ENCODE measurements at places on chromosomes 4 and X.

DNA sequence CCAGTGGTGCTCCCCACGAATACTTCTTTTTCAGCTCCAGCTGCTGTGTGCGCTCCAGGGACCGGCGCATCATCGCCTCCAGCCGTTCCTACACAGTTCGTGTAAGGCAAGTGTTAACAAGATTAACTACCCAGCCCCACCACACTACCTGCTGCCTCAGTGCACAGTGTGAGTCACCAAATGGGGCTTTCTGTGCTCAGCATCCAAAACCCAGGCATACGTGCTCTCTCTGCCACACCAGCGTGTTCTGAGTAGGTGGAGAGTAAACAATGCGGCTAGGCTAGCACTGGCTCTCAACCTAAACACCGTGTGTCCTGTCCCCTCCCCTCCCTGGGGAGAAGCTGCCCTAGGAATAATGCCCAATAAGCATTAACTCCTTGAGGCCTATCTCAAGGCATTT is 60.0 kb downstream of the MAP7D2 start:
- DNase-seq: no peak

- no peak for DNase-seq
These were observed 6.0 kb downstream of the RASL11B start for GRCh38 chr4:52868133-52868532.

DNA sequence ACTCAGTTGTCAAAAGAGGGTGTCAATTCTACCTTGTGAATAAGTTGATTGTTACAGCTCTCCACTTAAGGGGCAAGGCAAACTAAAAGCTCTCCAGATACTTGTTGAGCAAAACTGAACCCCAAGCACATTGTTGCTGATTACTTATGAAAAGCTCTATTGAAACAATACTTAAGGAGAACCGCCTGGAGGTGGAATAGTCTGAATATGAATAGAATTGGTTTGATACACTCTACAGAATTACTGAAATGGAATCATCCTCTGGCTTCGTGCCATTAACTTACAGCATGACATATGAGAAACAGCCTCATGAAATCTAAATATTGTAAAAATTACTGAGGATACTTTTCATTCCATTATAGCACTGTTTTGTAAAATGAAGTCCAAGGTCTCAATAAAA is 127.0 kb upstream of the SH3RF1 start:
- DNase-seq: no peak

DNA sequence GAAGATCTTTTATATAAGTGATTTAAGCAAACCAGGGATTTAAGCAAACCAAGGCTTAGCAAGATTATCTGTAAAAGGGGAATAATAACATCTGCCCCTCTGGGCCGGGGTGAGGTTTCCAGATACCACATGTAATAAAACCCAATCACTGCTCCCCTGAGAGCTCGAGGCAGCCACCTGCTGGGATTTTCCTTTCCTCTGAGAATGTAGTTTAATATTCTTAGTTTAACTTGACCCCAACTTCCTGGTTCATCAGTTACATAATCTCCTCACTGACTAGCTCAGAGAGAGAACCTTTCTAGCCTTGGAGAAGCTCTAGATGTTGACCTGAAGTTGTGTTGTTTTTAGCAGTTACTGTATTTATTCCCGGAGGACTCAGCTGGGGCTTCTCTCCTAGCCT is 322.4 kb downstream of the ARHGAP10 start:
- DNase-seq: no peak

DNA sequence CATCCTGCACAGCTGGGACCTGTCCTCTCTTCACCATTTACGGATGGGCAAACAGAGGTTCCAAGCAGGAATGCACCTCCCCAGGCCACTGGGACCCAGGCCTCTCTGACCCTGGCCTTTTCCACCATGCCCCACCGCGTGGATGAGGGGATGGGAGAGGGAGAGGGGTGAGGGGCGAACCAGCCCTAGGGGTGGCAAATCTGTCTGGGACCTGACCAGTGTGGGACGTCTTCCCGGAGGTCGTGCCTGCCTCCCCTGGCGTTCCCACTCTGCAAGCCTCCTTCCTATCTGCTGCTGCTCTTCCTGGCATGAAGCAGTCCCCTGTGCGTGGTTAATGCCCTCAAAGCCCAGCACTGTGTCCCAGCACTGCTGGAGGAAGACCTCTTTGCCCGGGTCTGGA is 35.9 kb downstream of the ABLIM2 start:
- DNase-seq: no peak

DNA sequence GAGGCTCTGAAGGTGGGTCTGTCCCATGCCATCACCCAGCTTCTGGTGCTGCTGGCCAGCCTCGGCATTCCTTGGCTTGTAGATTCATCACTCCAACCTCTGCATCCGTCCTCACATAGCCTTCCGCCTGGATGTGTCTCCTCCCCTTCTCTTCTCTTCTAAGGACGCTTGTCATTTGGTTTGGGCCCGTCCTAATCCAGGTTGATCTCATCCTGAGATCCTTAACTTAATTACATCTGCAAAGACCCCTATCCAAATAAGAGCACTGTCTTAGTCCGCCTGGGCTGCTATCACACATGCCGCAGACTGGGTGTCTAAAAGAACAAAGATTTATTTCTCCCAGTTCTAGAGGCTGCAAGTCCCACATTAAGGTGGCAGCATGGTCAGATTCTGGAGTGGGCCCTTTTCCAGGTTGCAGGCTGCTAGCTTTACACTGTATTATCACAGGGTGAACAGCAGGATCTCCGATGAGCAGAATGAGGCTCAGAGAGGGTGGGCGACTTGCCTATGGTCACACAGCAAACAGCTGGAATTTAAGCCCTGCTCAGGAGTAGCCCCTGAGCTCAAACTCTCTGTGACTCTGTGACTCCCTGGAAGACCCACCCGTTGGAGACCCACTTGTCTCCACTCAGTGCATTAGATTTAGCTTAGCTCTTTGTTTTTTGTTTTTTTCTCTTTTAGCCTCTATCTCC is 113.1 kb downstream of the STK32B start:
- DNase-seq: no peak

DNA sequence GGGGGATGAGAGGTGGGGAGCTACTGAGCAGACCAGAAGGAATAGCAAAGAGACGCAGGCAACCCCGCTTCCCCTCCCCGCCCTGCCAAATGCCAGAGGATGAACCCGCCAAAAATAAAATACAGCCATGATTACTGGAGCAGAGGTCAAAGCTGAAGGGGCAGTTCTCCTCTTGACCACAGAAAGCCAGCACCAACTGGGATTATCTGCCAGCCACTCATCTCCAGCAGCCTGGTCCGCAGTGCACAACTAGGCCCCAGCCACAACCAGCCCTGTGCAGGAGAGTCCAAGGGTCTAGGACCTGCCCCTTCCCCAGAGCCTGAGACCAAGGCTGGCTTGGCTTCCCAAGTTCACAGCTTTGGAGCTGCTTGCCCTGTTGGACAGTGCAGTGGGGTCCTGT is 67.4 kb upstream of the BCOR start:
- no peak for DNase-seq

DNA sequence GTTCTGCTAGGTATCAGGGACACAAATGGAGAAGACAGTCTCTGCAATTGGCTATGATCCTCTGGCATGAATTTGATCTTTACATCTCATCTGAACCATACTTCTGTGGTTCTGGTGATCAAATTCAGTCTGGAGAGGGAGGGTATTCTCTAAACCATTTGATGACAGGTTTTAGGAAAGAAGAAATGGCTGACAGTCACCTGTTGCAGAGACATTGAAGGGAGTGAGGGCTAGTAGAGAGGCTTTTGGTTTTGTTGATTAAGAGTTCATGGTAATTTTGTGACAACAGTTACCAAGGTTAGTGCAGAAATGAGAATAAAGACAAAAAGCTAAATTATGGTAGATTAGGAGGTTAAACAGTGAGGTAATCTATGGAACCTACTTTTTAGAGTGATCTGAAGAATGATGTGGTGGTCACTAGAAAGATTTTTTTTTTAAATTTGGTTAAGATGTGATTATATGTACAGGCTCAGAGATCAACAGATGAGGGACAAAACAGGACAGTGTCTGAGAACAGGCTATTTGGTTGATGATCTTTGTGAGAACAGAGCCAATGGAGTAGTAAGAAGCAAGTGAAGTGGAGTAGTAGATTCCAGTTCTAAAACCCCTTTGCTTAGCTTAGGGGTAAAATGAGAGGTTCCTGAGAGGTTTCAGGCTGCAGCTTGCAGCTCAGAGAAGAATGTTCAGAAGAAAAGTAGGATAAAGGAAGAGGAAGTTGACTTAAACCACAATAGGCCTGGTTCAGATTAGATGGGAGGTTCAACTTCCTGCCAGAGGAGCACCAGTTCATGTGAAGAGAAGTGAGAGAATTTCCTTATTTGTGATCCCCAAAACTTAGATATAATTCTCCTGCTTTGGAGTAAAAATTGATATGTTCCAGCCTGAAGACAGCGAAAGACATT is 34.7 kb downstream of the VSIG4 start:
- DNase-seq: no peak

DNA sequence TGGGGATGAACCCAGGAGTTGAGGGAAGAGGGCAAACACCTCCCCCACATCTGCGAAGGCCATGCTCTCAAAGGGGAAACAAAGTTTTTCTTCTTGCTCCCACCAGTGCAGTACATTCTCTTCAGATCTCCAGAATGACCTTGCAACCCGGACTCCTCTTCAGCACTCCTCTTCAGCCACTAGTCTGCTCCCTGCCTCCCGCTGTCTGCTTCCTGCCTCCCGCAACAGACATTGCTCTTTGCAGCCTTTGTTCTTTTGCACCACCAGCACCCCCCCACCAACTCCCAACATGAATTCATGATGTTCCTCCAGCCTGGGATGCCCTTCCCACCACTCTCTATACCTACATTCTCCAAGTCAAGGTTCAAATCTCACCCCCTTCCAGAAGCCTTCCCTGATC is 32.1 kb downstream of the UTP14A start:
- no peak for DNase-seq

GRCh38 chr4:9916346-9916745 is 105.0 kb downstream of the SLC2A9 start:
- no peak for DNase-seq

- DNase-seq: no peak
These were observed 17.8 kb upstream of the PAGE2B start for GRCh38 chrX:55056820-55057674.

DNA sequence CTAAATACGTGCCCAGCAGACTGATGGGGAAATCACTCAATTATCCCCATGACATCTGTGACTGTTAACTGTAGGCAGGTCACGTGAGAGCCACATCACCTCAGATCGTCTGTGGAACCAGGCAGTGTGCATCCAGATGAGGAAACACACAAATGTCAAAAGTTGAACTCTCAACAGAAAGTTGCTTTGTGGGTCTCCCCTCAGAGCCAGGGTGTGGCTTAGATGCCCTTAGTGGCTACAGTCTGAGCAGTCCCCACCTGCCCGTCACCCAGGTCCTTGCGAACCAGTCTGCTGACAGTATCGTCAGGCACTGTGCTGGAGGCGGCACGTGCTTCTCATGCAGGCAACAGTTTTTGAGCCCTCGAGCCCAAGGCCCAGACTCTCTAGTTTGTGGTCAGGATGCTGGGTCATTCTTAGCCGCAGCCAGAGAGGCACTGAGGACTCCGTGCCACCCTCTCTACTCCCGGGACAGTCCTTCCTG is 10.8 kb downstream of the TMEM187 start:
- no peak for DNase-seq

DNA sequence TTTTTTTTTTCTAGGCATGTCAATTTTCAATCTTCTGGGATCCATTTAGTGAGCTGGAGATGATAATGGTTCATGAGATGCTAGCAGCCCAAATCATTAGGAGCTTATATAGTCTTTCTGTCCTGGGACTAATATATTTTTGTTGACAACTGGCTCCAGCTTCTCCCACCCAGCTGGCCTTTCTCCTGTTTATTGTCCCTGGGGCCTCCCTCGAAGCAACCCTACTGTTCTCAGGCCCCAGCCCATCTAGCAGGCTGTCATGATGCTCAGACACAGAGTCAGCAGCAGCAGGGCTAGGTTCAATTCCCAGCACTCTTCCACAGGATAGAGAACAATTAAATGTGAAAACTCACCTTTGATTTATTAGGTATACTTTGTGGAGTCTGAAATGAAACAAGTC is 127.6 kb upstream of the MID1 start:
- DNase-seq: no peak

DNA sequence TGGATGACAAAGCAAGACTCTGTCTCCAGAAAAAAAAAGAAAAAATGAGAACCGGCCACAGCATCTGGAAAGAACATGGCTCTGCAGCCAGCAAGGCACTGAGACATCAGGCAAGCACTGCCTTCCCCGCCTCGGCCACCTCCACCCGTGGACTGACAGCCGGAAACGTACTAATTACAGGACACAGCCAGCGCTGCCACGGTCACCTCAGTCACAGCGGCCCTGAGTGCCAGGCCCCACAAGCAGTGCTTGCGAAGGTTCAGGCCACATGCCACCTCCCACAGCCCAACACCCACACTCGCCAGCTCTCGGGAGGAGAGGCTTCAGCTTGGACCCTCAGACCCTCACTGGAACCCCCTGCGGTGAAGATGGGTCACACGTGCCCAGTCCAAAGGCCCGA is 16.8 kb downstream of the FAM53A start:
- no peak for DNase-seq

DNA sequence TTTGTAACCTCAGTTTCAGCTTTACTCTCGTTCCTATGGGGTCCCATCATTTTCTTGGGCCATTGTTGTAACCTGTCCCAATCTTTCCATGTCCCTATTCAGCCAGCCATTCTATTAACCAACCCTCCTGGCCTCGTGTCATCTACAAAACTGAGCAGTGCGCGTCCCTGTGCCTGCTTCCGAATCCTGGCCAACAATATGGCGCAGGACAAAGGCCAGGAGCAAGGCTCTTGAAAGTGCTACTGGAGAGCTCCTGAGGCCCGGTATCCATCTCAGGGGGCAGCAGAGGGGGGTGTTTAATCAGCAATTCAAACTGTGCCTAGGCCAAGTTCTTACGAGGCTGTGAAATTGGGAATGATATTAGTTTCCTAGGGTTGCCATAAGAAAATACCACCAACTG is 41.2 kb upstream of the APLN start:
- DNase-seq: no peak

Data from stimulated activated CD8-positive, alpha-beta memory T cell treated with anti-CD3 and anti-CD28 coated beads, Interleukin-12 subunit alpha, Interleukin-12 subunit beta, amount 100 ng/mL, for 4 hours (primary cell).